Stimulated activated CD4-positive, alpha-beta T cell treated with anti-CD3 and anti-CD28 coated beads, Interleukin-2, amount 100 ng/mL, for 48 hours (primary cell): ENCODE measurements at places on chromosomes 6 and 20.

DNA sequence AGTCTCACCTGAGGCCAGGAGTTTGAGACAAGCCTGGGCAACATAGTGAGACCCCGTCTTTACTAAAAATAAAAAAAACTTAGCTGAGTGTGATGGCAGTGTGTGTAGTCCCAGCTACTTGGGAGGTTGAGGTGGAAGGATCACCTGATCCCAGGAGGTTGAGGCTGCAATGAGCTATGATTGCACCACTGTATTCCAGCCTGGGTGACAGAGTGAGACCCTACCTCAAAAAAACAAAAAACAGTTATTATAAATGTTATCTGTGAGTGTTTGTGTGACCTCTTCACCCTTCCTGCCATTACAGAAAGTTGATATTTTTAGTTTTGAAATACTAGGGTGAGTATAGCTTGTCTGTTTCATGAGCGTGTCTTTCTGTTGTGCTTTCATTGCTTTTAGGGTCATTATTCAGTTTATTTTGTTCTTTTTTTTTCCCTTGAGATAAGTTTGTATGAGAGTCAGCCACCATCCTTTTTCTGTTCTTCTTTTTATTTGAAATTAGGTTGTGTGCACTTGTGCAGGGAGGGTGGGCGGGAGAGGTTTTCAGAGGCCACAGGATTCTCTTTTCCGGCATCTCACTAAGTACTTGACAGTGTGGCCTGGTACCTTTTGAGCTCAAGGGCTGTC lies 26.2 kb downstream of the CDYL start:
- DNase-seq: no peak

DNA sequence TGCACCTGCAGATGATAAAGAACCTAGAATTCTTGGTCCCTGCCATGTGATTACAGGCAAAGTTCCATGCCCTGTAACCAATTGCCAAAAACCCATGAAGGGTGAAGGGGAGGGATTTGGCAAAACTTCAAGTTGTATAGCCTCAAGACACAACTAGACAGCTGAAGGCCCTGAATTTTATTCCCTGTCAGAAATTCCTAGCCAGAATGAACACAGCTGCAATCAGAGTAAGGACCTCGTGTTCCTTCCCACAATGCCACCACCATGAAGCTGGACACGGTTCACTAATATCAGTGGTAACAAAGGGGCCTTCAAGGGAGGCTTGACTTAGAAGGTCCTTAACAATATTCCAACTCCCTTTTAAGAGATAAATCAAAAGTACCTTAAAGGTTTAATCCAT lies 22.5 kb upstream of the IRAK1BP1 start:
- no peak for DNase-seq

DNA sequence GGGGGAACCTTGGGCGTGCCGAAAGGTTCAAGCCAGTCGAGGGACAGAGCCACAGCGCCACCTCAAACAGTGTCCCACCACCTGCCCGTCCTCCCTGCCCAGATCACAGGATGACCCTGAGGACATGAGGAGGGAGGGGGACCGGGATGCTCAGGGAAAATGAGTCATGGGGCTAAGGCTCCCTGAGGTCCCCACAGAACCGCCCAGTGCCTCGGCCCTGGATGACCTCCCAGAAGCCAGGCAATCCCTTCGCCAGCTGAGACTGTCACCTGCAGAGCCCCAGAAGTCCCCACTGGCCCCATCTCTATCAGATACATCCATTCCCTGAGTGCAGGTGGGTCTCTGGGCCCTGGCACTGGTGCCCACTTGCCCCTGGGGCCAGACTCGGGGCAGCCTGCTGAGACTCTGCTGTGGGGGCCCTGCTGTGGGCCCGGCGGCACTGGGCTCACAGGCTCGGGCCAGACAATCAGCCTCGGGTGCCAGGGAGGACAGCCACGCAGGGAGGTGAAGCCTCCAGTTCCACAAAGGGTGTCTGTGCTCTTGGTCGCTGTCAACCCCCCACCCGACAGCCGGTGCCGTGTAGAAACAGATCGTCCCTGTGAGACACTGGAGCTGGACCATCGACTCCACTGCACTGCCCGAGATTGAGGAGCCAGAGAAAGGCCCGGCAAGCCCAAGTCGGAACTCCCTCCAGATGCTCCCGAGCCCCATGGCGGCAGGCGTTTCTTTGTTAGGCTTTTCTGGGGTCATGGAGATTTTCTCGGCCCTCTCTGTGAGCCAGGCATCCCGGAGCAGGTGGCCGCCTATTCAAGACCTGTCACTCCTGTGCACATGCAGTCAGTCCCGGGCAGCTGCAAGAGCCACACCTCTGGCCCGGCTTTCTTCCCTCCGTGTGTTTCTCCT lies 26.1 kb downstream of the PXDC1 start:
- DNase-seq: no peak

GRCh38 chr6:41824571-41825569 lies 37.4 kb downstream of the TOMM6 start:
- no peak for DNase-seq

GRCh38 chr20:59581993-59582679 lies 22.2 kb upstream of the PHACTR3 start:
- no peak for DNase-seq

DNA sequence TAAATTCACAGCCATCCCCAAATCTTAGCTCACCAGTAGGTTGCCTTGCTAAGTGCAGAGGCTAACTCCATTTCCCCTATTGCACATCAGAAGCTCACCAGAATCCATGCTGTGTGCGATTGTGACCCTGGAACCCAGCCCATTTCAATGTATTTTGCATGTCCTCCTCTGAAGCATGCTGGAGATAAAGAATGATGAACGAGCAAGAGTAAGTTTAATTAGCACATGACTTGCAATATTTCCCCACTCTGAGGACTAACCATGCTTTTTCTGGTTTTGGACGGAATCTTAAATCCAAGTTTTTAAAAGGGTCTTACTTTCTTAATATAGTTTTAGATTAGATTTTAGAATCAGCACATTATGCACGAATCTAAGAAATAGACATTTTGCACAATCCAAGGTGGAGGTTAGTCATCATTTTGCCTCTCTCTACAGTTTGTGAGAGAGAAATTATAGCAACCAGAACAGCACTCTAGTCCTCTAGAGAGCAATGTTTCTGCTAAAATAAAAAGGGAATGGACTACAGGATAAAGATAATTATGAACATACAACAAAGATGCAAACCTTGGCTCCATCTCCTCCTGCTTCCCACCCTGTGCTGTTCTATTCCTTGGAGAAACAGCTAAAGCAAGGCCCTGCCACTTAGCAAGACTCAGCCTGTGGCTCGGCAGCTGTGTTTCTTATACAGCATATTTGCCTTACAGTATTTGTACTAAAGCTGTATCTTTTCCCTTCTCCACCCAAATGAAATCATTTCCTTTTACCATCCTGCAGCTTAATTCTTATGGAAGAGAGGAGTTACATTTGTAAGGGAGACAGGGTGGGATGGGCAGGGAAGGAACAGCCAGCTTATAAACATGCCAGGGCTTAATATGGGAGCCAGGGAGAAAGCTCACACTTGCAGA lies 24.9 kb upstream of the LAMA4 start:
- DNase-seq: no peak

DNA sequence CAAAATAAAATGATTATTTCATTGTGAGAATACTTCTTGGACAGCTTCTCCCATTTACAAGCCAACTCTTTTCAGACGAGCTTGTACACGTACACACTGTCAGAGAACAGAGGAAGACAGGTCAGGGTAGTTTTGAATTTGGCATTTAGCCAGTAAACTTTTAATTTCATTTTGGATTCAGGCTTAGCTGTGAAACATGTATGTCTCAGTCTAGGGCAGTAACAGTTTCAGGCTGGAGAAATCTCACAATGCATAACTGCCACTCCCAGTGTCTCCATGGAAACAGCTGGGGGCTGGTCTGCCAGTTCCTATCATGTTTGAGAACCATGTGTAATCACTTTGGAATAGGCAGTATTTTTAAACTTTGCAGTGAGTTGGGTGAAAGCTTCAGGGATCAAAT lies 22.0 kb upstream of the QKI start:
- no peak for DNase-seq

- DNase-seq: no peak
Observed at GRCh38 chr6:22149096-22149495, 147.7 kb downstream of the PRL start.

- peak; percentile 84 for DNase-seq
Observed at GRCh38 chr20:33663161-33664084, 1.3 kb downstream of the C20orf144 start.

- no peak for DNase-seq
Observed at GRCh38 chr20:9995510-9996272, 39.1 kb upstream of the ANKEF1 start.

GRCh38 chr6:107075951-107076381 lies 39.3 kb downstream of the BEND3 start:
- DNase-seq: no peak
